ENCODE measurements at places on chromosomes 3 and 15. TPM values are rescaled to one million over a fixed set of nuclear protein-coding genes. Genes with fewer than 3 reads are reported as not detected.
A peak's percentile ranks its signal among the peaks of the same experiment; 100 is the strongest.

- no peak for DNase-seq
Measured at GRCh38 chr3:37527361-37527760, 334.3 kb upstream of the CTDSPL start.

GRCh38 chr15:25725758-25726157, 137.4 kb downstream of the ATP10A start:
- peak; percentile 75 for DNase-seq

DNA sequence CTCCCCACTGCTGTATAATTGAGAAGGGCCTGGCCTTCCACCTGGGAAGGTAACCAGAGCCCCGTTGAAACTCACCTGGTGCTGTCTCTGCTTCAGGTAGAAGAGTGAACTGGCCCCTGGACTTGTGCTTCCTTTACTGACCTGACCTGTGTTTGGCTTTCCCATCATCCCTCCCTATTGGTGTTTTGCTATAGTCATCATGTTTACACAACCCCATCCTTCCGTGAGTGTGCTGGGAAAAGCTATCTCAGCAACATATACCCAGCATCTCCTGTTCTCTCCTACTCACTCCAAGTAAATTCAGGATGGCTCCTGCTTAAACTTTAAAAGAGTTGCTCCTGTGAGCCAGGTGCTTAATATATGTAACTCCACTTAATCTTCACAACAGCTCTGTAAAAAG, 77.2 kb upstream of the TSC22D2 start:
- DNase-seq: no peak

DNA sequence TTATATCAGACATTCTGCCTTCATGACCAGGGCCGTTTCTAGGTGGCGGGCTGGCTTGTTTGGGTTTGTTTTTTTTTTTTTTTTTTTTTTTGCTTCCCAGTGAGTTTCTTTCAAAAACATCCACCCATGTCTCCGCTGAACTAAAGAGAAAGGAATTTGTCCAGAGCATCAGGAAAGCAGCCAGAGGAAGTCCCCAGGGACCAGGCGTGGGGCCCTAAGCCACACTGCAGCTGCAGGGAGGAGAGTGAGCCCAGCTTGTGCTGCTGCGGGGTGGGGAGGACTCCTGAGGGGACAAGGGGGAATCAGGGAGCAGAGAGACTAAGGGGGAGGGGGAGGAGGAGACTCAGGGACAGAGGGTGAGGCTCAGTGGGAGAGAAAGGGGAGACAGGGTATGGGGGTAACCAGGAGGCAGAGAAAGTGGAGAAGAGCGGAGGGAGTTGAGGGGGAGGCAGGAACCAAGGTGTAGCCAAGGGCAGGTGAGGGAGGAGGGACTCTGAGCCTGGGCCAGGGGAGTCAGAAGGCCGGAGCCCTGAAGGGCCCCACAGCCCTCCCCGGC, 49.5 kb downstream of the CYP11A1 start:
- DNase-seq: peak; percentile 95

DNA sequence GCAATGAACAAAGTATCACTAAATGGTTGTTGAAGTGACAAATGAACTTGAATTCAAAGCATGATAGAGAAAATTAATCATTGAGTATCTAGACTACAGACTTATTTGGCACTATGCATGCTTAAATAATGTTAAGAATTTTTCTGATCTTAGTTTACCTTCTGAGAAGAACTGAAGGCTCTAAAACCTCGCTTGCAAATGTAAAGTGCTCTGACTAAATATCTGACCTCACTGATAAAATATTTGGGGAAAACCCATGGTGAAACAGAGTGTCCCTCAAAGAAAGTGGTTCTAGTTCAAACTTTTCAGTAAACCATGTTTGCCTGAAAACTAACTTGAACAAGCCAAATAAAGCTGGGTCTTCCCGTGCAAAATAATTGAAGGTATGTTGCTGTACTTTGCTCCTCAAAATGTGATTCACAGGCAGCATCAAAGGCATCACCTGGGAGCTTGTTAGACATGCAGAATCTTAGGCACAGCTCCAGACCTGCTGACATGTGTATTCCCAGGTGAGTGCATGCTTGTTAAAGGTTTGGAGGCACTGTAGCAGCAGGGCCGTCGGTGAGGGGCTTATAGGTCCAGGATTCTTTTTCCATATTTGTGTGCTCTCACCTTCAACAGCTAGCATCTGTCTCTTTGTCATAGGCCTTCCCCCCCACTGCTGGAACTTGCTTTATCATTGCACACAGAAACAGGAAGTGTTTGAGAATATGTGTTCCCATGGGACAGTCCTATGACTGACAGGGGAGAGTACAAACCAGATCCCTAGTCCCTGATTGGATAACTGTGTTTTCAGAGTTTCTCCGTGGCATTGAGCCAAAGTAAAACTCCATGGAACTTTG, 524.2 kb upstream of the LMCD1 start:
- DNase-seq: no peak

DNA sequence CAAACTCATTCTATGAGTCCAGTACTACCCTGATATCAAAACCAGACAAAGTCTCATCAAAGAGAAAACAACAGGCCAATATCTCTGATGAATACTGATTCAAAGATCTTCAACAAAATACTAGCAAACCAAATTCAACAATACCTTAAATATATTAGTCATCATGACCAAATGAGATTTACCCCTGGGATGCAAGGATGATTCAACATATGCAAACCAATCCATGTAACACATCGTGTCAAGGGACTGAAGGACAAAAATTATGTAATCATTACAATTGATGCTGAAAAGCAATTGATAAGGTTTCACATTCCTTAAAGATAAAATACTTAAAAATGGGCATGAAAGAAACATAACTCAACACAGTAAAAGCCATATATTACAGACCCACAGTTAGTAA, 1476.9 kb downstream of the SI start:
- DNase-seq: no peak

GRCh38 chr15:87942316-87942715, 314.2 kb downstream of the NTRK3 start:
- no peak for DNase-seq

- no peak for DNase-seq
Measured at GRCh38 chr15:88529021-88529630, 17.4 kb downstream of the DET1 start.

DNA sequence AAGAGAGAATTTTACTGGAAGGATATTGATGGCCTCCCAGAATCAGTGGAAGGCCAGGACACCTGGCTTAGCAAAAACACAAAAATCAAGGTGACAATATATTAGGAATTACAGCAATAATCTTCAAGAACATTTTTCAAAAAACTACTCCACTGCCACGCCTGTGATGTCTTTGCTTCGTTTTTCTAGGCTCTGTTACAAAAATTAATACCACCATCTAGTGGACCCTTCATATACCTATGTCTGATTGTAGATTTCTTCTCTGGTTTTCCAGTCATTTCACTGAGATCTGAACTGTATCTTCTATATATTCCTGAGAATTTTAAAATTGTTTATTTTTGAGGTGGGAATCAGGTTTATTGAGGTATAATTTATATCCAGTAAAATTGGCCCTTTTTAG, 5.6 kb upstream of the SLC33A1 start:
- no peak for DNase-seq

GRCh38 chr3:53483821-53484220, 10.6 kb upstream of the CACNA1D start:
- DNase-seq: no peak

DNA sequence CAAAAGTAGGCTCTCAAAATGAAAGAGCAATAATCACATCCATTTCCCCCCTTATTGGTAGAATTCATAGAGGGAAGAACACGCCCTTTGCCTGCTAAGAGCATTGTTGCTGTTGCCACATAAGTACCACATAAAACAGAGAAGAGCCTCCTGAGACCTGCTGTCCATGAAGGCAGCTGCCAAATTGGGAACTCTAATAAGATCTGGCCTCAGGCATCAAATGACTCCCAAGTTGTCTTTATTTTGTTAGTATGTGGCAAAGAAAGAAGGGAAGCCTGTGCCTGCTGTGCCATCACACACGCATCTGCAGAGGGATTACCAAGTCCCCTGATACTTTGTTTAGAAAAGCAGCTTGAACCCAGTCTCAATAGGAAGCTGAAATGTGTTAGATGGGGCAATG, 23.9 kb downstream of the VGLL3 start:
- DNase-seq: no peak

- no peak for DNase-seq
Measured at GRCh38 chr3:86785386-86785785, 205.6 kb downstream of the VGLL3 start.

DNA sequence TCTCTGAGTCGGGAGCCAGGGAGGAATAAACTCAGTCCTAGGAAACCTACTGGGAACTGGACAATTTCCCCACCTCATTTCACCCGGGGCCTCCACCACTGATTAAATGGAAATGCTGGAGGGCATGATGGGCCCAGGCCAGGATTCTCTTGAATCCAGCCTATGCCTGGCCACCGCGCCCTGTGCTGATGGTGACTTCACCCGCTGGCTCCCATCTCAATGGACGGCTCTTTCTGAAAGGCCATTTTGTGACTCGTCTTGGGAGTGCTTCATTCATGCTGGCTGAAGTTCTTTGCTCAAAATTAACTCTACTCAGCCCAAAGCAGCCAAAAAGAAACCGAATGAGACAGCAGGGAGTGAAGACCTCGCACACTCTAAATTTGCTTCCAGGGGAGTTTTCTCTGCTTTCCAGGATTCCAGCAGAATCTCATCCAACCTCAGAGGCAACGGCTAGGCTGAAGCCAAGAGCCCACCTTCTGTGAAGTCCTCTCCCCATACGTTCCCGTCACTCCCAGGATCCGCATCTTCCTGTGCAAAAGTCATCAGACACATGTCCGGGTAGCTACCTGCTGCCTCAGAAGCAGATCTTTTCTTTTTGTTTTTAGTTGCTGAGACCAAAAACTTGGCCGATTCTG, 266.0 kb upstream of the ICE2 start:
- DNase-seq: peak; percentile 95

- DNase-seq: no peak
Measured at GRCh38 chr3:151837057-151837456, 23.1 kb downstream of the AADAC start.

- no peak for DNase-seq
Measured at GRCh38 chr3:172313671-172314070, 134.6 kb downstream of the GHSR start.

- DNase-seq: no peak
Measured at GRCh38 chr3:82654708-82655107, 893.3 kb upstream of the GBE1 start.

The ROPN1B gene
- not detected for total RNA-seq

The ZPLD1 gene
- 1.5 TPM for total RNA-seq

The ZIC1 gene
- total RNA-seq: 8.7 TPM

The STARD9 gene
- total RNA-seq: 19.0 TPM

The RYR3 gene
- 9.7 TPM for total RNA-seq

The ALG1L2 gene
- 0.90 TPM for total RNA-seq

The LDHAL6B gene
- total RNA-seq: not detected

The IL17RE gene
- total RNA-seq: 9.6 TPM

The RASL12 gene
- 93.9 TPM for total RNA-seq

The MAGEL2 gene
- 0.32 TPM for total RNA-seq
